ENCODE measurements at places on chromosomes 5 and 9.

DNA sequence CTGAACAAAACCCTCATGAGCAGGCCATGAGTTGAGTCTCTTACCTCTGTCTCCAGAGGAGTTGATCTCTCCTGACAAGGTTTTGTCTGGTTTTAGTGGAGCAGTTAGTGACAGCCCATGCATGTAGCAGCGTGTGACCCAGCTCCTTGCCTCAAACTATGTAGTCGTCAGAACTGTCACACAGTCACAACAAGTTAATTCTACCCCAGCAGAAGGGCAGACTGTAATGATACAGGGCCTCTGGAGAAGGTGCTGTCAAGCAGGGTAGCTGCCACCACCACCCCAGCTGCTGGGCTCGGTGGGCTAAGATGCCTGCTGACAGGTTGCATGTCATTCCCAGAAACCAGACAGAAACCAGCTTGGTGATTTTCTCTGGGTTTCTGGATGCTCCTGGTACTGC is 194.5 kb downstream of the PSAT1 start:
- no peak for DNase-seq

DNA sequence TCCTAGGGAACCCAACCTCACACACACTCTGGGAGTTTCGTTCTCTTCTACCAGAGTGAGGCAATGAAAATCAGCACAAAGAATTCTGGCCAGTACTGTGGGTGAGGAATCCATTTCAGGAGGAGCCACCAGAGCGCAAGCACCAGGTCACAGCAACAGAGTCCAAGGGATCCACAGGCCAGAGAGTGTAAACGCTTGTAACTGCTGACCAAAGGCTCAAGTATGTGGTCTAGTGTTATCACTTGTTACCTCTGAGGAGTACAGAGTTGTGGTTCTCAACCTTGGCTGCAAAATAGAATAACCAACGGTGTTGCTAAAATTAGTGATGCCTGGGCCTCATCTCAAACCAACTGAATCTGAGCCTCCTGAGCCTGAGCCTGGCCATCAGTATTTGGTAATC is 152.5 kb upstream of the ZNF366 start:
- DNase-seq, result no peak

GRCh38 chr9:127785933-127786772 is at the start of gene CDK9:
Gene CDK9, plus strand, starts transcription at chr9:127786034. Its CDS starts 115 bp downstream, at chr9:127786149.
- peak; percentile 80 for DNase-seq

DNA sequence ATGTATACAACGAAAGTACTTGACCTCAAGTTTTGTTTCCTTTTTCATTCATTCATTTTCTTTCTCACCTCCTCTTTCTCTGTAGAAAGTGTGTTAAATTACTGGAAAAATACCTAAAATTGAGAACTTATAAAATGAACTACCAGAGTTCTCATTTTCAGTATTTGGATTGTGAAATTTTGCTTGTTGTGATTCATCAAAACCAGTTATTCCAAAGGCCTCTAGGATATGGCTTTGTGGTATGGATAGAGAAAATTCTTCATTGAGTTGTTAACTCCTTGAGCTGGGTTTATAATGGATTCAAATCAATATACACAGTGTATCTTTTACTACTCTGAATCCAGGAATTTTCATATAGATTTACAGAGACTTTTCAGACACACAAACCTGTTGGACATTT is 287.6 kb downstream of the KDM4C start:
- no peak for DNase-seq

- no peak for DNase-seq
These were observed 72.9 kb upstream of the IRX4 start for GRCh38 chr5:1955586-1955985.

GRCh38 chr5:132363431-132364112 is 5.9 kb upstream of the SLC22A5 start:
- DNase-seq, result peak; percentile 95

- peak; percentile 79 for DNase-seq
These were observed 5.7 kb downstream of the PCSK5 start for GRCh38 chr9:75896193-75896592.

GRCh38 chr5:168680395-168680794 is 101.2 kb upstream of the PANK3 start:
- no peak for DNase-seq

GRCh38 chr9:129474740-129475404 is 146.0 kb downstream of the C9orf50 start:
- no peak for DNase-seq

- DNase-seq, result peak; percentile 44
These were observed 1.3 kb downstream of the ERBIN start for GRCh38 chr5:65927503-65928321.

DNA sequence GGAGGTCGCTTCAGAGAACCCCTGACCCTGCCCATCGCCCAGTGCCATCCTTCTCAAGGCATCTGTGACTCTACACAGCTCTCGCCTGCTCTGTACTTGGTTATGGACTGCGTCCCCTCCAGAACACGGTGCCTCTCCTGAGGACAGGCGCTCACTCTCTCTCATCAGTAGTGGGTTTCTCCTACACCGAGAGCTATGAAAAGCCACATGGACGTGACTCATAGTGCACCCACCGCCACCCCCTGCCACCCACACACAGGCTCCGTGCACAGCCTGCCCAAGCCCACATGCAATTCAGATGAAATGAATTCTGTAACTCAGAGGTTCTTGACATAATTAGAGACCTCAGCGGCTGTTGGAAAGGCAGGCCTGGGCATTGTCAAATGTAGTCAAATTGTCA is 13.9 kb downstream of the GTF3C5 start:
- no peak for DNase-seq

GRCh38 chr5:56482363-56482762 is 249.2 kb upstream of the ANKRD55 start:
- no peak for DNase-seq

DNA sequence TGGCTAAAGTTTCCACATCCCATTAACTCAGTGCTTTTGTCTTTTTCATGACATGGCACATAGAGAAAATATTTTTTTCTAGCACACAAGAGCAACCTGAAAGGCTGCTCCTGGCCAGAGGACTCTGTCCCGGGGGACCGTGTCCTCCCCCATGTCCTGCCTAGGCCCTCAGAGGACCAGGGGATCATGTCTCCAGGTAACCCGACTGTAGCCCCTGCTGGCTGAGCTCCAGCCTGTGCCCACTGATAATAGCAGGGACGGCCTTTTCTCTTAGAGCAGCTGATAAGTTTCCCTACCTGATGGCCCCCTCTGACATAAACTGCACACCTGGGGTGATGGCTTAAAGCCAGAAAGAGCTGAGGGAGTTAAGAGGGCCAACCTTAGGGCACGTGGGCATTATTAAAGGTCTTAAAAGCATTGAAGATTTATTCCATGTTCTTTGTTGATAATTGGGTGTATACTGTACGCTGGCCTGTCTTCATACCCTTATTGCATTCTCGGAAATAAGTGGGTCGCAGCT is 5.9 kb downstream of the HDHD3 start:
- no peak for DNase-seq

DNA sequence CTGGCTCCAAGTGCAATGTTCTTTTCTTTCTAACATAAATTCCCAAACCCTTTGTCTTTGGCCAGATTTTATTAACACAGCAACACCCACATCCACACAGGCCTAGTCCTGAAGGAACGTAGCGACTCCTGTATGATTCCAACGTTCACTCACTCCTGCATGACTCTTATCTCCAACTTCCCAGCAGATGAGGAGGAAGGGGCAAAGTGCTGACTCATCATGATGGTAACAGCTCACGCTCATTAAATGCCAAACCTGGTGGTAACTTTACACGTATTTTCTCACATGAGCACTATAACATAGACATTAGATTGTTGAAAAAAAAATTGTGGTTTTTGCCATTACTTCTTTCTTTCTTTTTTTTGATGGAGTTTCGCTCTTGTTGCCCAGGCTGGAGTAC is 1349.5 kb downstream of the EFNA5 start:
- DNase-seq, result no peak

DNA sequence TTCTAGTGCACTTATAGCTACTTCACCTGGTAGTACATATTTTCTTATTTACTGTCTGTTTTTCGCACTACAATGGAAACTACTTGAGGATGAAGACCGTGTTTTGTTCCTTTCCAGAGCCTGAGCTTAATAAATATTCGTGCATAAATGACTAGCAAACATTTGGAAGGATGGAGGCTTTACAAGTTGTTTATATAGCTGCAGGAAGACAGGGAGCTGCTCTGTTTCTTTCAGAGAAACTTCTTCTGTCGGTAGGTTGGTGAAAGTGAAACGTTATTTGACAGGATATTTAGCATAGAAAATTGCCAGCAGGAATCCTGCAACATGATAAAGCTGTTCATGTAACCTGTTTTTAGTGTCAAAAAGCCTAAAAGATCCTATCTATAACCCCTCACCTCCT is 210.6 kb downstream of the PCSK5 start:
- DNase-seq, result no peak

DNA sequence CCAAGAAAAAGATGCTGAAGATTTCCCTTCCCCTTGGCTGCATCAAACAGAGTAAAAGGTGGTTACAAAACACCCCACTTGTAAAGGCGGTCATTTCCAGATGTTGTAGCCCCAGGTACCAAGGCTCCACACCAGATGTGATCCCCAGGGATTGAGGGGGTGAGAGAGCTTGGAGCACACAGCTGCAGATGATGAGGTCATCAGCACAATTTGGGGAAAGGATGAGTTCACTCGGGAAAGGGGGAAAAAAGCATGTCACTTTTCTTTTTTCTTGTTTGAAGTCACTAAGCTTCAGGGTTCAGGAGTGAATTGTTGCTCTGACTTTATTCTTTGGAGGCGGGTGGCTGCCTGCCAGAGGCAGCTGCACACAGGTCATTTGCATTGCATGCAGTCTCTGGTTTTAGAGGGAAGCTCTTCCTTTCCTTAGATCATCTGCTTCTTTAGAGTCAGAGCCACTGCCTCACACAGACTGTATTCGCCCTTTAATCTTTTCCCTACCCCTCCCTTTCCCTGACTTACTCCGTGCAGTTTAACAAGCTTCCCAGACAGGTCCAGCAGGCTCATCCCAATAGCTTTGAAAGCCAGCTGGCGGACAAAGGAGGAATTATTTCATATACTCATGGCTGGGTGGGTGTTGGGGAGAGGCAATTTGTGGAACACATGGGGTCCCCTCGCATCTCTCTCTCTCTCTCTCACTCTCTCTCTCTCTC is 409.3 kb upstream of the SLC24A2 start:
- DNase-seq, result no peak

- no peak for DNase-seq
These were observed 209.0 kb upstream of the IRX1 start for GRCh38 chr5:3386637-3387036.

DNA sequence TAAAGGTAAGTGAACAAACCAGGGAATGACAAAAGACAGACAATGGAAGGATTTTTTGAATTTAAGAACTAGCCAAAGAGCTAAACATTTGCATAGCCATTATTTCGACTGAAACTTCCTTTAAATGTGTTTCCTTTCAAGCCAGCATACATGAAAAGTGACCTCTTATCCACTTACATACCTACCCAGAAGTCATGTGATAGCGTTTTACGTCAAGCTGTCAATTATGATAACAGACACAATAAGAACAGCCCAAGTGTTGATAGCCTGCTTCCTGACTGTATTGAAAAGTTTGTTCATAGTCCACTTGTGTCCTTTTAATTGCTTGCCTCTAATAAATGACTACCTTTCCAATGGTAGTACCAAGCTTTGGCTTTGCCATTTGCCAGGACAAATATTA is 206.0 kb downstream of the NFIB start:
- DNase-seq, result no peak

GRCh38 chr5:165241811-165242210 is 1736.4 kb downstream of the MAT2B start:
- no peak for DNase-seq

GRCh38 chr9:137159105-137160053 is 10.5 kb downstream of the LRRC26 start:
- DNase-seq, result no peak

DNA sequence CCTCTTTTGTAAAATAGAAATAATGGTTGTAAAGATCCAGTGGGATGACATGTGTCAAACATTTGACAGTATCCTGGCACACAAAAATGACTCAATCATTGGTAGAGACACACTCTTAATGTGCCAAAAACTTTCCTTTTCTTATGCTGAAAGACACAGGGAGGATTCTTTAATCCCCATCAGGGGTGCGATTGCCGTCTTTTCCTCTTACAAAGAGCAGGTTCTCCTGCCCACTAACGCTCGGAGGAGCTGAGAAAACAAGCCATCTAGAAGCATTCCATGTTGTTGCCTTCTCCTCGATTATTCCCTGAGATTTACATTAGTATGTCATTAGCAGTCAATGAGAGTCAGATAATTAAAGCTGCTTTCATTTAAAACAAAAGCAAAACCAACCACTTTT is 342.6 kb upstream of the CCNH start:
- no peak for DNase-seq

DNA sequence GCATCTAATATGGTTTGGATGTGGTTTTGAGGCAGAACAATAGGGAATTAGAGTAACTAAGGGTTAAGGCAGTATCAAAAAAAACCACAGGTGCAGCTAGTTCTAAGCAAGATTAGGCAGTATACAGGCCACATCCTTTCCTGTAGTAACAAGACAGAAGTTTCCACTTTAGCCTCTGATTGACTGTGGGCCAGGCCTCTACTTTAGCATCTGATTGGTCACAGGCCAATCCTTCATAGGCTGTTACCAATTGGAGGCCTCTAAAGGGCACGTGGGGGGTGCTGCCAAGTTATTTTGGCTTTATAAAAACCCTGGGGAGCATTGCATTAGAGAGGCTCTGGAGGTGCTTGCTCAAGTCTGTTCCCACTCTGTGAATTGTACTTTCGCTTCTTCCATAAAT is 144.1 kb upstream of the ST8SIA4 start:
- no peak for DNase-seq
